ENCODE measurements at places on chromosomes 12 and 14.

DNA sequence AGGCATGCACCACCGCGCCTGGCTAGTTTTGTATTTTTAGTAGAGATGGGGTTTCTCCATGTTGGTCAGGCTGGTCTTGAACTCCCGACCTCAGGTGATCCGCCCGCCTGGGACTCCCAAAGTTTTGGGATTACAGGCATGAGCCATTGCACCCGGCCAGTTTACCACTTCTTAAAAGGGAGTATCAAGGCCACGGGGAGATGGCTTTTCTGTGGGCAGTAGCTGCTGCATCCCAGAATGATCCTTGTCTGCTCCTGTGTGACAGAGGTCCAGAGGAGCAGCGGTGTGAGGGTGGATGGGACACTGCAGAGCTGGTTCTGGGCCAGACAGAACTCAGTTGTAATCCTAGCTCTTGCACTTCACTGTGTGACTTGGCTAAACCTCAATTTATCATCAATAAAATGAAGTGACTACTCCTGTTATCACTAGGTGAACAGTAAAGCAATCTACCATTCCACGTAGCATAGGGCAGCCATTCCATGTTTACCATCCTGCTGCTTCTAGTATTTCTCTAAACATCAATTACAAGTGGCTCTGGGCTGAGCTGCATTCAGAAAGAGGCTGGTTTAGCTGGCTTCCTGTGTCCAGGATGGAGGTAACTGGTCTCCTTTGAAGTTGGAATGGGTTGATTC, 3.0 kb upstream of the NPFF start:
- DNase-seq = no peak

- DNase-seq = no peak
Measured at GRCh38 chr12:58067610-58068387, 126.4 kb downstream of the ATP23 start.

GRCh38 chr12:55978393-55978792, 4.5 kb downstream of the RAB5B start:
- DNase-seq = no peak

GRCh38 chr12:82522762-82523161, 163.9 kb upstream of the TMTC2 start:
- DNase-seq = no peak

DNA sequence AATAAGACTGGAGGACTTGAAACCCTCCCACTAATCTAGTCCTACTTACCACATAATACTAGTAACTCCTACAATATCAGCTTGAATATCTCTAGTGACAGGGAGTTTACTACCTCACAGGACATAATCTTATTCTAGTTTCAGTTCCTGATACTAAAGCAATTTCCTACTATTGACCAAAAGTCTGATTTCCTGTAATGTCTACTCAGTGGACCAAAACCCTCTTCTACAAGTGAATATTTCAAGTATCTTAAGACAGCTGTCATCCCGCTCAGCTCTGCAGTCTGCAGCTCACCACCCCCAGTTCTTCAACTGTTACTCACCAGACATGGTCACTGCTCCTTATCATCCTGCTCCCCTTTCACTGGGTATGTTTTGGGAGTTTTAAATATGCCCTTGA, 70.8 kb upstream of the TMCC3 start:
- no peak for DNase-seq

GRCh38 chr12:46830731-46831334, 5.0 kb upstream of the SLC38A4 start:
- DNase-seq = no peak

- no peak for DNase-seq
Measured at GRCh38 chr12:92898755-92899154, 30.3 kb downstream of the EEA1 start.

- DNase-seq = no peak
Measured at GRCh38 chr14:36361210-36361853, 40.9 kb upstream of the MBIP start.

DNA sequence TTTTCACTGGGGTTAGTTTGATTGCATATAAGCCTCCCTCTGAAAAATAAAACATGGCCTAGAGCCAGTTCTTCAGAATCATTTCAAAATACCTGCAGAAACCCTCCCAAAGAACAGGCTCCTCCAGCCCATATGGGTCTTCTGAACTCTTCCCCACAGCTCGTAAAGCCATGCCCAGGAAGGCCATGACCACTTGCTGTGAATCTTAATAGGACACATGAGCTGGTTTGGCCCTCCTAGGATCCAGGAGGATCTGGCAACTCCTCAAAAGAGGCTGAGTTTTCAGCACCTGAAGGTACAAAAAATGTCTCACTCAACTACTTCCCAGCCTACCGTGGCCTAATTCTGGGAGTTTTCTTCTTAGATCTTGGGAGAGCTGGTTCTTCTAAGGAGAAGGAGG, 2.4 kb downstream of the MYBPC1 start:
- no peak for DNase-seq

- DNase-seq = no peak
Measured at GRCh38 chr12:64780531-64781279, 21.5 kb upstream of the GNS start.

- no peak for DNase-seq
Measured at GRCh38 chr14:102833991-102834390, 56.7 kb downstream of the TRAF3 start.

- no peak for DNase-seq
Measured at GRCh38 chr12:104958805-104959334, 780 bp upstream of the SLC41A2 start.

Measured in activated T-helper 1 cell treated with Interleukin-2 at 50 U/mL for 16 hours (primary cell).